ENCODE measurements at places on chromosomes 7 and 10.

DNA sequence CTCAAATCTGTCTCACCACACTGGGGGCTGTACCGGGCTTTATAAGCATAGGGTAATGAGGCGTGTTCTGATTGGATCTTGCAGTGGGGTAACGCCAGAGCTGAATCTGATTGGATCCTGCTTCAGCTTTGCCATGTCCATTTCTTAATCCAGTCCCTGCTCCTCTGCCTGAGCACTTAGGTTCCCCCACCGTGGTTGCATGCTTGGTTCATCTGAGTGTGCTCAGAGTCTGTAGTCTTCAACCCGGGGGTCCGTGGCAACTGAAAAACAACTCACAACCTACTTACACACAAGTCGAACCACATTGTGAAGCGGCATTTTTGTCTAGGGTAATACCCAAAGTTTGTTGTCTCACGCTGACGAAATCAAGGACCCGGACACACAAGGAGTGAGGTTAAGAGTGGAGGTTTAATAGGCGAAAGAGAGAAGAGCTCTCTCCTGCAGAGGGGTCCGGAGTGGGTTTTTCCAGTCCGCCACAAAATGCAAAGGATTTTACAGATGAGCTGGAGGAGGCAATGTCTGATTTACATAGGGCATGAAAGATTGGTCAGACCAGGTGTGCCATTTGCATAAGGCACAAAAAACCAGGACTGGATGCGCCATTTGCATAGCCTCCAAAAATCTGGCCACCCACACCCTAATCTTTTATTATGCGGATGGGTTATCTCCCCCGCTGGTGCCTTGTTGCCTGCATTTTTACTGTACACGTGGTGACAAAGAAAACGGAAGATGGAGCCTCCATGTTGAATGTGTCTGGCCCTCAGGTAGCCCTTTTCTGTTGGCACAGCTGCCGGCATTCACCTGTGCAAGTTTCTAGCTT is 641.8 kb upstream of the FOXK1 start:
- no peak for DNase-seq

DNA sequence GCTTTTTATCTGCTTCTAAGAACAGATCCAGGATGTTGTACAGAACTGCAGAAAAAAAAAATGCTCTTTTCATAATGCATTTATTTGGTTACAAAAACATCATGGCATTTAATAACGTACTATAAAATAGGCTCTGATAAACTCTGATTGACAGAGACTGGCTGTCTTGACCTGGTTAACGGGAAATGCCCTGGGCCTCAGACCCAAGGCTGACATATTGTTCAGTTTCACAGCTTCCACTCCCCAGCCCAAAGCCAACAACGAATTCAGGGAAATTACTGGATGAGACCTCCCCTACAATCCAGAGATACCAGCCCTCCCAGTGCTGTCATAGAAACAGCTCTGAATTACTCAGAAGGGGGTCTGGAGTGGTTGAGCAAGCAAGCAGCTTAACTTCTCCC is 260.1 kb downstream of the CREB5 start:
- no peak for DNase-seq

DNA sequence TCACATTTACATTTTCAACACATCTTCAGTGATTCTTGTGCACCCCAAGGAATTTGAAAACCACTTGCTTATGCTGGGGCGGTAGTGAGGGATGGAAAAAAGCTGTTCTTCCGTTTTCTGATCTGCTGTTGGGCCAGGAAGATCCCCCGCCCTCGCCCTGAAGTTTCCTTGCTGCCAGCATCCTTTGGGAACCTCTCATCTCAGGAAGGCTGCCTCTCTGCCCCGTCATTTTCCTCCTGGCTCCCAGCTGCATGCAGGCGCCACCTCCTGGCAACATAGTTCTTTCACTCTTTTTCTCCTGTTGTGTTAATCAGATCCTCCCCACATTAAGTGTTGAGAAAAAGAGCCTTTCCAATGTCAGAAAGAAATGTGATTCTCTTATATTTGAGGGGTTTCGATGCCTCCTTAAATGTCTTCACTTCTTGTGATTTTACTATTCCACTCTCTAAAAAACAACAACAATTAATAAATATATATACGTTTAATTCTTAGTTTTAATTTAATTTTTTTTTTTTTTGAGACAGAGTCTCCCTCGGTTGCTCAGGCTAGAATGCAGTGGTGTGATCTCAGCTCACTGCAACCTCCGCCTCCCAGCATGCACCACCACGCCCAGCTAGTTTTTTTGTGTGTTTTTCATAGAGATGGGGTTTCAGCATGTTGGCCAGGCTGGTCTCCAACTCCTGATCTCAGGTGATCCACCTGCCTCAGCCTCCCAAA is 122.9 kb downstream of the RALA start:
- peak; percentile 41 for DNase-seq

GRCh38 chr10:43202657-43203447 is 64.0 kb downstream of the RASGEF1A start:
- peak; percentile 20 for DNase-seq

GRCh38 chr10:83012866-83013265 is 1126.4 kb upstream of the GHITM start:
- DNase-seq = no peak

DNA sequence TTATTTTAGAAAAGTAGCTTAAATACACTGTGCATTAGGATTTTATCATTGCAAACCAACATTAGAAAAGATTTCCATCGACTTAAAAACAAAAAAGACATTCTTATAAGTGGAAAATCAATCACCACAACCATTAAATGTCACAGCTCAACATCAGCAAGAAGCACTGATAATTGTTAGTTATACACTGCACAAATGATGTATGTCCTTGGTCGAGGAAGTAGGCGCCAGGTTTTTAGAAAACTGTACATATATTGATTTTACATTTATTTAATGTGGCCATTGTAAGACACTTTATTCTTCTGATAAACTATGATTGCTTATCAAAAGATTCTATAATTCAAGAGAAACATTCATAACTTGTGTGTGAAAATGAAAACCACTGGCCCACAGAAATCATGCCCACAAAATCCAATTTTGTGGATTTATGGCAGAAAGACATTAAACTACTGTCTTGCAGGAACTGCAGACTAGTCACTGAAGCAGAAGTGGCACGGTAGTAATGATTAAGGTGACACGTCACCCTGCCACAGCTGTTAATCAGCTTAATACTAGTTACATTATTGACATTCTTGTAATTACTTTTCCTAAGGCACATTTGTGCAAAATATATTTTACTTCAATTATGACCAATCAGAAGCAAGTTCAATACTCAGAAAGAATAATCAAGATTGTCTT is 79.4 kb downstream of the VPS41 start:
- DNase-seq = no peak

- DNase-seq = no peak
These were observed 96.5 kb upstream of the PLPP4 start for GRCh38 chr10:120360571-120360970.

DNA sequence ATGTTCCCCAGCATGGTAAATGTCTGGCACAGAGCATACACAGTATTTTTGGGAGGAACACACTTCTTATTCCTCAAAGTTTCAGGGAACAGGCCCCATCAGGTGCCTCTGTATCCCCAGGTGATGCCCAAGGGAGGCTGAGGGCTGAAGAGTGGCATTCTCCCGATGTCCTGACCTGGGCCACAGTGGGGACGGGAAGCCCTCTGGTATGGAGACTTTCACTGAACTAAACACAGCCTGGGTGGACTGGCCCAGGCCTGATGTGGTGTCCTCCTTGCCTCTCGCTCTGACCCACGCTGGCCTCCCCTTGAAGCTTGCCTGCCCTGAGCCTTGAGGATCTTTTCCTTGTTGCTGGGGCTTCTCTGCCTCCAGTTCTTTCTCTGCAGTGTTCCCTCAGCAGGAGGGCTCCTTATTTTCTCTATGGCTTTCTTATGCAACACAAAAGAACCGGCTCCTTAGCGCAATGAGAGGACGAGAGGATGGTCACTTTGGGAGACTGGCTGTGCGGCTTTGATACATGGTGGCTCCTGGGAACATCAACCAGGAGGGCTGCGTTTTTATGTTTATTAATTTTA is 157.5 kb upstream of the TNS3 start:
- no peak for DNase-seq

DNA sequence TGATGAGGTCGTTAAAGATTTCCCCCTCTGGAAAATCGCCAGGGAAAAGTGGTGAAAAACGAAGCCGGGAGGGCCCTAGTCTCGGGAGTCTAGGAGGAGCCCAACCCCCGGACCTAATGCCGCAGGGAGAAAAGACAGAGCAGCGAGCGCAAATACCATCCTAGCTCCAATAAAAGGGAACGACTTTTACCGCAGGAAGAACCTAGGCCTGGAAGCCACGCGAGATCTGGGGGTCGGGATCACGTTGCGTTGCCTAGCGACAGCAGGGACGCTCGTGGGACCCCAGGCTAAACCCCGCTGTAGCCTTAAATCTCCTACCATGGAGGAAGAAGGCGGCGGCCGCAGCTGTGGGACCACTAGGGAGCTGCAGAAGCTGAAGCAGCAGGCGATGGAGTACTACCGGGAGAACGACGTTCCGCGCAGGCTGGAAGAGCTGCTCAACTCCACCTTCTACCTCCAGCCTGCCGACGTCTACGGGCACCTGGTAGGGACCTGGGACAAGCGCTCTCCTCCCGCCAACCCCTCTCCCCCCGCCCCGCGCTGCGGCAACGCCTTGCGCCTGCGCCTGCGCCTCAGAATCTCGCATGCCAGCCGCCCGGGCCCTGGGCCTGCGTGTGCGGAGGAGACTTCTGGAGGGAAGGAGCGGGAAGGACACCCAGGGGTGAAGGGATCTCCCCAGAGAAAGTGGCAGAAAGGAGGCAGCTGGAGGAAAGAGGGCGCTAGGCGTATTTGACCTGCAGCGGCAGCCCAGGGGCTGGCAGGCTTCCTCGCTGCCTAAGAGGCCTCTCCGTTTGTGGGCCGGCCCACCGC is at the start of gene ENO4:
ENO4 (plus strand) TSS at position 252 of the 810 bp plus-strand sequence; CDS start at position 320, 68 bp downstream.
- no peak for DNase-seq

GRCh38 chr7:131502810-131503508 is 53.5 kb downstream of the PODXL start:
- DNase-seq = no peak

DNA sequence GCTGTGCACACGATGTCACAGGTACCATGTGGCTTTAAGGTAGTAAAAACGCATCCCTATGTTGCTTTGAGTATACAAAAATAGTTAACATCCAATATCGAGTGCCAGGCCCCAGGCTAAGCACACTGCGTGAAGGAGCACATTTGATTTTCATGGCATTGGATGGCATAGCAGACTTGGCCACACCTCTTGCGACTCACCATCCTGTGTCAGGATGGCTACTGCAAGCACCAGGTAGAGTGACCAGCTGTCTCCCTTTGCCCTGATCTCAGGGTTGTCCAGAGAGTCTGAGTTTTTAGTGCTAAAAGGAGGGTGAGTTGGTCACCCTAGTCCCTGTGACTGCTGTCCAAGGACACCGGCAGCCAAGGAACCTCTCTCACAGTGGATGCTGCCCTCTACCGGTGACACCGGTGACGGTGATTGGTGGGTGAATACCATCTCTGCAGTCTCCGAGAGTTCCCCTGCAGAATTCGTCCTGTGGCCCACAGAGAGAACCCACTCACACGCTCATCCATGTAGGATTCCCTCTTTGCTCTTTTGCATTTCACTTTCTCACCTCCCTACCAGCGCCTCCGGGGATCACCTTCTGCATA is 76.1 kb downstream of the BICC1 start:
- no peak for DNase-seq

DNA sequence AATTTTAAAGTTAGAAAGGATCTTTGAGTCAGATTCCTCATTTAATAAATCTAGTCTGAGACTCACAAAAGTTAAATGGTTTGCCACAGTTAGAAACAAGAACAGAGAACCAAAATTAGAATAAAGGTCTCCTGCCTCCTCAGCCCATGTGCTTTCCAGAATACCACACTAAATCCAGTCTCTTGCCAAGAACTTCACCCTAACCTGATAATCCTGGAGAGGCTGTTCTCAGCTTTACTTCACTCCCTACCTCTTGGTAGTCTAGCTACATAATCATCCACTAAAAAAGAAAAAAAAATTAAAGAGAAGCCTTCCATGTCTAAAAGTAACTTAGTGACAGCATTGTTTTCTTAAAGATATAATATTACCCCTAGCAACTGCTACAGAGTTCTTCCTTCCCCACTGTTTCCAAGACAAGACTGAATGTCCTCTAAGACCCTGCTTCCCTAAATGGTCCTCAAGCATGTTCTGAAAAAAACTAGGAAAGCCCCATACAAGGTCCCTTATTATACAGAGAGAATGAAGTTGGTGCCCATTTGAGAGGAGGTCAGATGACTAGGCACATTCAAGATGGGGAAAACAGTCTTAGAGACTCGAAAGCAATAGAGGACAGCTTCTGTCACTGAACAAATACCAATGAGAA is 56.8 kb downstream of the ZNF438 start:
- DNase-seq = no peak

- DNase-seq = no peak
These were observed 59.8 kb upstream of the CYP2C9 start for GRCh38 chr10:94878649-94879048.

- peak; percentile 72 for DNase-seq
These were observed 69.8 kb downstream of the ADD3 start for GRCh38 chr10:110077436-110078130.

DNA sequence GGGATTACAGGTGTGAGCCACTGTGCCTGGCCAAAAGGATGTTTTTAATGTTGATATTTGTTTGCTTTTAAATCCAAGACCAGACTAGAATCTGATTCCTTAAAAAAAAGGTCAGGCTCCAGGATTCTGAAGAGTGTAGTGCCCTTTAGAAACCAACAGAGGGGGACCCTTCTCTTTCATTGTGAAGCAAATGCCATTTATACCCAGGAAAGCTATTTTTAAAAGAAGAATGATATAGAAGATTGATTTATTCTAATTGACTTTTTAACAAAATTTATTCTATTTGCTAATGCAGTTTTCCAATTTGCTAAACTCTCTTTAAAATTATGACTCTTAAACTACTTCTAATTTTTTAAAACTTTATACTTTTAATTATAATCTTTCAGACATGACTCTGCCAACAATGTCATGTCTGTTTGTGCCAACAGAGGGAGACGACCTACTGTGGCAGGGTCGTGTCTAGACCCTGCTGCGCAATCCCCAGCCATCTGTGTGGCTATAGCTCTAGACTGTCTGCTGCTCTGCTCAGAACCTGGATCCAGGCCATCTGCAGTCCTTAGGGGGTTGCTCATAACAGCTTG is 201.0 kb upstream of the IMMP2L start:
- no peak for DNase-seq

DNA sequence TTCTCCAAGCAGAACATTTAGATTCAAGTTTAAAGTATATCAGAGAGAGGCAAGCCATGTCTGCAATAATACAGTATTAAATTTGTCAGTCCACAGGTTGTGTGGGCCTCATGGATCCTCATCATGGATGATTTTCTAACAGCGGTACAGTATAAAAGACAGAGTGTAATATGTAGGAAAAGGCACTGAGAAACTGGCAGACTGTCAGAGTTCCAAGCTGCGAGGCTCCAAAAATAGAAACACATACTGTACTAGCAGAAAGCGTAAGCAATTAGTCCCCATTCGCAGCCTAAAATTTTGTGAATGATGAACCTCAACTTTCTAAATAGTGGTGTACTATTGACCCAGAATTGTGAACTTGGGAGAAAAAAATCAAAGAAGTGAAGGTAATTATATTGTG is 933.3 kb downstream of the XPNPEP1 start:
- no peak for DNase-seq

- no peak for DNase-seq
These were observed 133.7 kb upstream of the SH2B2 start for GRCh38 chr7:102152672-102153598.

Measured in naive thymus-derived CD4-positive, alpha-beta T cell (primary cell).